ENCODE measurements at places on chromosomes 2 and 18.

DNA sequence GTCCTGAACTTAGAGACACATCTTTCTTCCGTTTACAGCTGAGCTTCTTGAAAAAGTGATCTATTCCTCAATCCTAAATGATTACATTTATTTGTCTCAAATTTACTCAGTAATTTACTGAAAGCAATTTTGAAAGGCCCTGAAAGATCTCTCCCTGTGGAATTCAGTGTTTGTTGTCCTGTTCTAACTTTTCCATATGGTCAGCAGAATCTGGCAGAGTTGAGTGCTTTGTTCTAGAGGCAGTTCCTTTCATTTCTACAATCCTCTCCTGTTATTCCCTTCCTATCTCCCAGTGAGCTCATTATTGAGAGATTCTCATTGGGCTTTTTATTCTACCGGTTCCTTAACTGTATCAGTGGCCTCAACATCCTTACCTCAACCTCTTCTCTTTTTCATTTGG is 36.5 kb upstream of the REG3G start:
- DNase-seq = no peak

- peak; percentile 66 for DNase-seq
These were observed 19.2 kb downstream of the POU3F3 start for GRCh38 chr2:104872866-104873688.

GRCh38 chr2:221975151-221975550 is 323.6 kb downstream of the PAX3 start:
- DNase-seq = no peak

DNA sequence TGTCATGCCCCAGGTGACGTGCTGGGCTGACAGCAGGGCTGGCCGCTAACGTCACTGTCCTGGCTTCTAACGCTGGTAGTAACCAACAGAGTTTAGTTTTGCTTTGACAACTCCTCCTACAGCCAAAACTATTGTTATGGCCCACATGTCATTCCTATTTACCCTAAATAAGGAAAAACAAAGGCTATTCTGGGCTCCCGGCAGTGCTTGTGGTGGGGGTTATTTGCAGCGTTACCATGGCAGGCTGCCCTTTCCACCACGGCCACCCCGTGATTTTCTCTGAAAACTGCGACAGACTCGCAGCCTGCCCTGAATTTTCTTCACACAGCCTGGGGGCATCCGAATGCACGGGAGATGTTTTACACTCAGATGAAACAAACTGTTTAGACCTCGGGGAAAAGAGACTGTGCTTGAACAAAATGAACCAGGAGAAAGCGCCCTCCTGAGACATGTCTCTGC is 115.2 kb downstream of the FAM210A start:
- DNase-seq = peak; percentile 64

All from cerebellar cortex (tissue), 1 donor.